ENCODE measurements at places on chromosomes 4 and X.

DNA sequence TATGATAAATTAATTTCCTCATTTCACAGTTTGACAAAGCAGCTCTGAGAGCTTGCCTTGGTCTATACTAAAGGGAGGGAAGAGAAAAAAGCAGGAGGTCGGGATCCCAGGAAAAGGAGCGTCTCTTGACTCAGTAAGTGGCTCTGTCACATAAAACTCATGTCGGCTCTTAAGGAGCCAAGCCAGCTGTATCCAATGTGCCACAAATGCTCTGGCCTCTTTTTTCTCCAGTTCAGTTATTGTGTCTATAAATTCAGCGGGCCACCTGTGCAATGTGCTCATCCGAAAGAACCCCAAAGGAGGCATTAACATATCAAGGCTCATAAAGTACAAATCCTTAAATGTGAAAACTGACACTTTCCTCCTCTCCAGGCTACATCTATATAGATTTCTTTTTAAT lies 337.7 kb upstream of the FAM241A start:
- DNase-seq: no peak

- DNase-seq: no peak
These were observed 164.4 kb downstream of the FBXO8 start for GRCh38 chr4:174119051-174119450.

DNA sequence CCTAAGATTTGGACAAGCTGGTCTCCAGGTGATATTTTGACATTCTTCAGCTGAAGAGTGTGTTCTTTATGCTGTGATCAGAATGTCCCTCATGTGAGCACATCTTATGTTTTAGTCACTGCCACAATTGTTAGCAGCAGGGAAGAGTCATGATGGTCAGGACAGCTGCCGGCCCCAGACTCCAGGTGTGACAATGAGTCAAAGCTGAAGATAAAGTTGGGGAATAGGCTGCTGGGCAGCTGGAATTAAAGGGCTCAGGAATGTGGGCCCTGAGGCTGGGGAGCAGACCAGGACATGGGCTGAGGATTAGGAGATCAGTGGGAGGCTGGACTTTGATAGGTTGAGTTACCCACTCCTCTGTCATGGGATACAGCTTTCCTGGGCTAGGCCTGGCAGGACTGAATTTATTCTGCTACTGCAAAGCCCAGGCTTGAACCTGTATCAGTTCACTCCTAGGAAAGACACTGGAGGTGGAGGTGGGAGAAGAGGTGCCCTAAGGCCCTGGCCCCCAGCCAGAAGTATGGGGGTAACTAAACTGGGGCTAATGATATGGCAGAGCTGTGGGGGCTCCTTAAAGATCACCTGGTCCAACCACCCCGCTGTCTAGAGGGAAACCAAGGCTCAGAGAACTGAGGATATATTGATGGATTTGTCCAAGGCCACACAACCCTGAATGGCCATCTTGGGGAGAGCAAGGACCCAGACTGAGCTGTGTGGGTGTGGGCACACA lies 119.5 kb downstream of the PJA1 start:
- no peak for DNase-seq

GRCh38 chr4:170089274-170089667 lies 485 bp downstream of the AADAT start:
- DNase-seq: no peak

- no peak for DNase-seq
These were observed 136.2 kb downstream of the CDS1 start for GRCh38 chr4:84719115-84719514.
